ENCODE measurements at places on chromosomes 7 and 10. TPM values are rescaled to one million over a fixed set of nuclear protein-coding genes. Genes with fewer than 3 reads are reported as not detected.

- H3K27me3 ChIP-seq, result no peaks in the 10 kb centered on the region
- no peaks in the 10 kb centered on the region for H3K36me3 ChIP-seq
- no peak overlapping the region for H3K27ac ChIP-seq
- no peaks in the 10 kb centered on the region for H3K4me1 ChIP-seq
These were observed 13.1 kb upstream of the IMPDH1 start for GRCh38 chr7:128422842-128423241.

FAM237B gene
- not detected for total RNA-seq

DNA sequence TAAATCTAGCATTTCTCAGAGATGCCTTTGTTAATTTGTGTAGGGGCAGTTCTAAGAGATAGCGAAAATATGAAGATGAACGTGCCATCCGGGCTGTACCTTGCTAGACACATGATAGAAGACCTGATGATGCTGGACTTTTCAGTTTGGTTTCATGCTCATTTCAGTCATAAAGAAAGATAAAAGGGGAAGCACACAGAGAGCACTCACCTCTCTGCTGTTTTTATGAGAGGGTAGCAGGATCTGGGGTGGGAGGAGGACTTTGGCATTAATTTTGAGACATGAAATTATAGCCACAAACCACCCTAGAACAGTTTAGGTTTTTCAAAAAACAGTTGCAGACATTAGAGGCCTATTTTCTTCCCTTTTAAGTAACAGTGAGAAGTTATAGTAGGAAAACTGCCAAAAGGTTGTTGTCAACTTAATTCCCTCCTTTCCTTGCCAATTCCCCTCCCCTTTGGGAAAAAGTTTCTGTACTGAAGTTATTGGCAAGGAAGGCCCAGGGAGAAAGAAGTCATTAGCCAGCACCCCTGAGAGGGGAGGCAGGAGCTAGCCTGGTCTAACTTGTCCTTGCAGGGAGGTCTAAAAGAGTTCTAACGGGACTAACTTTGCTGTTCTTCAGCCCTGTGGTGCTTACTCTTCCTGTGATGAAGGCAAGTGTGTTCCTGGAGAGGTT lies 2.6 kb downstream of the ST7 start:
- no peaks in the 10 kb centered on the region for H3K4me1 ChIP-seq
- H3K36me3 ChIP-seq, result no peaks in the 10 kb centered on the region
- H3K27ac ChIP-seq, result peak overlapping the region; percentile 100
- H3K4me3 ChIP-seq, result no peak overlapping the region
- no peaks in the 10 kb centered on the region for H3K27me3 ChIP-seq

GRCh38 chr10:126253611-126253998 lies 134.7 kb downstream of the ADAM12 start:
- H3K27me3 ChIP-seq, result no peaks in the 10 kb centered on the region

DNA sequence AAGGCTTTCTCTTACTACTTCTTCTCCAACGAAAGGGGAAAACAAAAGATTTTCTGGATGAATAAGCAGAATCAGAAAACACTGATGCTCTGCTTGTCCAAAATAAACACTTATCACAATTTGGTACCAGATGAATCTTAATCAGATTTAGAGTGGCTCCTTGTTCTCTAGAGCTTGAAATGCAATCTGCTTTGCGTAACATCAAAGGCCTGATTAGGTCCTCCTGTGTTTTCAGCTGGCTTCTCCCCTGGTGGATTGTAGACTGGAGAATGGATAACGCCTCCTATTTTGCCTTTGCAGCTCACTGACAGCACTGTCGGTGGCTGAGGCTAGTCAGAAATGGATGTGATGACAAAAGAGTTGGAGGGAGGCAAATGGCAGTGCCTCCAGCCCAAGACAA lies 91.2 kb downstream of the FAM13C start:
- no peak overlapping the region for H3K4me3 ChIP-seq
- H3K27me3 ChIP-seq, result no peaks in the 10 kb centered on the region
- DNase-seq, result no peak
- H3K36me3 ChIP-seq, result peaks cover 5% of the 10 kb centered on the region

GRCh38 chr7:1254281-1255079 lies 21.8 kb downstream of the UNCX start:
- H3K36me3 ChIP-seq, result no peaks in the 10 kb centered on the region
- peaks cover 4% of the 10 kb centered on the region for H3K4me1 ChIP-seq
- H3K4me3 ChIP-seq, result no peak overlapping the region

FAM13C gene
- 4.4 TPM for total RNA-seq

- peak overlapping the region; percentile 58 for H3K27ac ChIP-seq
- H3K4me3 ChIP-seq, result no peak overlapping the region
- no peaks in the 10 kb centered on the region for H3K27me3 ChIP-seq
- H3K36me3 ChIP-seq, result no peaks in the 10 kb centered on the region
- DNase-seq, result no peak
These were observed 17.5 kb upstream of the ENO4 start for GRCh38 chr10:116831790-116832189.

DNA sequence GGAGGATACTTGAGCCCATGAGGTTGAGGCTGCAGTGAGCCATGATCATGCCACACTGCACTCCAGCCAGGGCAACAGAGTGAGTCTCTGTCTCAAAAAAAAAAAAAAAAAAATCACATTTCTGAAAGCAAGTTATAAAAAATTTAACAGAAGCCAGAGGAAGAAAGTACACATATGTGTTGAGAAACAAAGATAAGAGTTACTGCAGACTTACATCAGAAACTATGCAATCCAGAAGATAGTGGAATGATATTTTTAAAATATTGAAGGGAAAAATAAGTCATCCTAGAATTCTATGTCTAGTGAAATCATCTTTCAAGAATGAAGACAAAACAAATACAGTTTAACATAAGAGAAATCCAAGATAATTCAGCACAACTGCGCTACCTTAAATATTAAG lies 46.9 kb downstream of the ZNF518A start:
- no peak overlapping the region for H3K4me3 ChIP-seq
- H3K4me1 ChIP-seq, result no peaks in the 10 kb centered on the region
- H3K36me3 ChIP-seq, result no peaks in the 10 kb centered on the region
- DNase-seq, result no peak
- no peak overlapping the region for H3K27ac ChIP-seq

DNA sequence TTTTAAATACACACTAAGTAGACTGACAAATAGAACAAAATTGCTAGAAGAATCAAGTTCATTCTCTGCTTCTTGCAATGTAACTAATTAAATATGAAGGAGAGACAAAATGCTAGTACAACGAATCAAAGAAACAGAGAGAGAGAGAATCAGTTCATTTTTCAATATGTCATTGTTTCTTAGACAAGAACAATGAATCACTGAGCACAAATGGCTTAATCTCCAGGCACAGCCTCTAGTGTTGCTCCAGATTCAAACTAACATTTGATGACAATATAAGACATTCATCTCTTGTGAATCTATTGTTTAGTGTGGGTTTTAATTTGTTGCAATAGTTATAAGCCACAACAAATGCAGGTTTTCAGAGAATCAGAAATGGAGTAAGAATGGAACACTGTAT lies 357.4 kb upstream of the TMEM229A start:
- H3K4me3 ChIP-seq, result no peak overlapping the region
- no peaks in the 10 kb centered on the region for H3K4me1 ChIP-seq
- DNase-seq, result no peak

SLC13A4 gene
- 0.12 TPM for total RNA-seq

CDK14 gene
- 21.5 TPM for total RNA-seq

C10orf67 gene
- 0.44 TPM for total RNA-seq

DNA sequence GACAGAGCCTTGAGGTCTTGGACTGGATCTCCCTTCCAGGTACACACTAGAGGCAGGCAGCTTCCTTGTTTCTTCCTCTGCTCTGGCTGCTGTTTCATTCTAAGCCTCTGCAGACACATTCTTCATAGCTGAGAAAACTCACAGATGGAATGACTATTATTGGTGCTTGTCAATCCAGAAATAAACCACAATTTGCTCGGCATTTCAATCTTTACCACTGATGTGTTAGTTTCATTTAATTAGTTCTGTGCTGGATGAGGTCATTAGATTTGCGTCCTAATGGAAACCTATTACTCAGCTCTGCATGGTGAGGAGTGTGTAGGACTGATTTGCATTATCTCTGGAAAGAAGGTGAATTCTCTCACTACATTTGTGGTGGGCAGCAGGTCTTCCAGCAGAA lies 392.5 kb downstream of the NRG3 start:
- no peak overlapping the region for H3K27ac ChIP-seq
- H3K27me3 ChIP-seq, result no peaks in the 10 kb centered on the region
- H3K4me1 ChIP-seq, result no peaks in the 10 kb centered on the region
- no peak overlapping the region for H3K4me3 ChIP-seq
- H3K36me3 ChIP-seq, result no peaks in the 10 kb centered on the region
- no peak for DNase-seq

- H3K27ac ChIP-seq, result no peak overlapping the region
- H3K27me3 ChIP-seq, result peaks cover 11% of the 10 kb centered on the region
- H3K4me3 ChIP-seq, result no peak overlapping the region
- no peaks in the 10 kb centered on the region for H3K4me1 ChIP-seq
- no peak for DNase-seq
These were observed 31.0 kb downstream of the PRSS2 start for GRCh38 chr7:142801601-142802295.

CRHR2 gene
- 0.47 TPM for total RNA-seq

- H3K36me3 ChIP-seq, result no peaks in the 10 kb centered on the region
- no peak overlapping the region for H3K27ac ChIP-seq
- H3K4me3 ChIP-seq, result no peak overlapping the region
- H3K4me1 ChIP-seq, result no peaks in the 10 kb centered on the region
- H3K27me3 ChIP-seq, result no peaks in the 10 kb centered on the region
These were observed 351.9 kb upstream of the LRGUK start for GRCh38 chr7:133775201-133775600.

- no peaks in the 10 kb centered on the region for H3K36me3 ChIP-seq
- H3K27ac ChIP-seq, result no peak overlapping the region
- no peaks in the 10 kb centered on the region for H3K27me3 ChIP-seq
- DNase-seq, result no peak
- H3K4me1 ChIP-seq, result peaks cover 4% of the 10 kb centered on the region
These were observed 10.6 kb upstream of the FAM20C start for GRCh38 chr7:181738-182137.

GRCh38 chr7:100090527-100091410 lies 2.0 kb downstream of the COPS6 start:
- peaks cover 56% of the 10 kb centered on the region for H3K36me3 ChIP-seq
- H3K27me3 ChIP-seq, result no peaks in the 10 kb centered on the region
- H3K27ac ChIP-seq, result no peak overlapping the region
- DNase-seq, result no peak

GRCh38 chr10:45553613-45554012 lies 119.0 kb downstream of the ZFAND4 start:
- H3K27me3 ChIP-seq, result no peaks in the 10 kb centered on the region
- no peak overlapping the region for H3K27ac ChIP-seq
- DNase-seq, result no peak
- H3K36me3 ChIP-seq, result no peaks in the 10 kb centered on the region

- DNase-seq, result no peak
- H3K4me3 ChIP-seq, result no peak overlapping the region
These were observed 14.4 kb upstream of the AKR1C3 start for GRCh38 chr10:5079836-5080235.

ZNF786 gene
- total RNA-seq, result 3.1 TPM

DNA sequence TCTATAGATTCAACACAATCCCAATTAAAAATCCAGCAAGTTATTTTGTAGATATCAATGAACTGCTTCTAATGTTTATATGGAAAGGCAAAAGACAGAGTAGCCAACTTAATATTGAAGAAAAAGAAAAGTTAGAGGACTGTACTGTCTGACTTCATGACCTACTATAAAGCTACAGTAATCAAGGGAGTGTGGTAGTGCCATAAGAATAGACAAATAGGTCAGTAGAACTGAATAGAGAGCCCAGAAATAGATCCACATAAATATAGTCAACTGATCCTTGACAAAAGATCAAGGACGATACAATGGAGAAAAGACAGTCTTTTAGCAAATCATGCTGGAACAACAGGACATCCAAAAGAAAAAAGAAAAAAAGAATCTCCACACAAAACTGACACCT lies 7.4 kb upstream of the EEPD1 start:
- DNase-seq, result no peak
- H3K27me3 ChIP-seq, result no peaks in the 10 kb centered on the region

GRCh38 chr10:80407812-80408241 lies 524 bp upstream of the PRXL2A start:
- no peaks in the 10 kb centered on the region for H3K4me1 ChIP-seq
- no peaks in the 10 kb centered on the region for H3K36me3 ChIP-seq
- DNase-seq, result no peak
- no peaks in the 10 kb centered on the region for H3K27me3 ChIP-seq
- H3K4me3 ChIP-seq, result peak overlapping the region; percentile 86

GRCh38 chr10:11609052-11609451 lies 2.4 kb downstream of the USP6NL start:
- H3K4me1 ChIP-seq, result peaks cover 17% of the 10 kb centered on the region
- no peak overlapping the region for H3K4me3 ChIP-seq
- H3K27me3 ChIP-seq, result no peaks in the 10 kb centered on the region
- H3K27ac ChIP-seq, result no peak overlapping the region

DNA sequence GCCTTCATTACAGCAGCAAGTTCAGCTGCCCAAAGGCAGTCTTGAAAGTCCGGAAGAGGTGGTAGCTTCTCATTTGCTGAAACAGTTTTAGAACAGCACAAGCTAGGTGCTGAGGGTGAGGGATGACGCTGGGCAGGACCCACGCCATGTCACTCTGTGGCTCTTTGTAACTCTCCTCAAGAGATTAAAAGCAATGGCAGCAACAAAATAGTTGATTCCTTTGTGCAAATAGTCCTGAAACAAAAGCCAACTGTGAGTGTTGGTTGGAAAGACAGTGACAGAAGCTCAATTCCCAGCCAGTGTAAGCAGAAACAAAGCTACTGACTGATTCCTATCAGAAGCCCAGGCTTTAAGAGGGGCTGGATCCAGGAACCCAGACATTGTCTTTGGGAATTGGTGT lies 47.6 kb upstream of the AQP1 start:
- H3K36me3 ChIP-seq, result no peaks in the 10 kb centered on the region
- H3K4me1 ChIP-seq, result no peaks in the 10 kb centered on the region
- no peaks in the 10 kb centered on the region for H3K27me3 ChIP-seq
- H3K27ac ChIP-seq, result no peak overlapping the region

DNA sequence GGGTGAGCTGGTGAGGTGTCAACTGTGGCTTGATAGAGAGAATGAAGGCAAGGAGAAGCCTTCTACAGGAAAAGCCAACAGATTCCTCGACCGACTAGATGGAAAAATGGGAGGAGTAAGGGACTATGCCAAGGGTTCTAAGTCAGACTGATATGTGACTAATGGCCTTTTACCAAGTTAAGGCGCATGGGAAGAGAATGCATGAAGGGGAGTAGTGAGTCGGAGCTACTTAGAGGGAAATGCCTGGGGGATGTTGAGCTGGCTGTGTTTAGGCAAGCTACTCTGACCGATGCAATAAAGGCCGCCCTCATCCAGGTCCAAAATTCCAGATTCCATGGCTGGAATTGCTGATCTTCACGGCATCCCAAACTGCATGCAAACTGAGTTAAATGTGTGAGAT lies 48.2 kb downstream of the APBB1IP start:
- no peak overlapping the region for H3K4me3 ChIP-seq
- H3K4me1 ChIP-seq, result no peaks in the 10 kb centered on the region
- peak; percentile 67 for DNase-seq
- H3K36me3 ChIP-seq, result no peaks in the 10 kb centered on the region

DNA sequence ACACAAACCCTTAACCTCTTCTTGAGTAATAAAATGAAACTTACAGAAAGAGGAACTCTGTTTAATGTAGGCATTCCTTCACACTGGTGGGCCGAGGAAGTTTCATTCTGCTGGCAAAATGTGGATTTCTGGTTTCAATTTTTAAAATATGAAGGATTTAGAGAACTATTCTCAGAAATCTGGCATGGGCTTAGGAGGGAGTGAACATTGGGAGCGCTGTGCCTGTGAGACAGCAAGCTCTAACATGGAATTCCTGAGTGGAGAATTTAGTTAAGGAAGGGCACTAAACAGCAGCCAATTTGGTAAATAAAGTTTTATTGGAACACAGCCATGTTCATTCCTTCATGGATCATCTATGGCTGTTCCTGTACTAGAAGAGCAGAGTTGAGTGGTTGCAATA lies 751.8 kb upstream of the IGFBP3 start:
- no peaks in the 10 kb centered on the region for H3K27me3 ChIP-seq
- no peaks in the 10 kb centered on the region for H3K4me1 ChIP-seq

Measured in right atrium auricular region (tissue), 2 donors.